ENCODE measurements at places on chromosomes 5 and 9.

- DNase-seq, result no peak
Observed at GRCh38 chr5:80204808-80205614, 50.8 kb downstream of the SERINC5 start.

- no peak for DNase-seq
Observed at GRCh38 chr5:75964008-75964407, 119.2 kb upstream of the SV2C start.

DNA sequence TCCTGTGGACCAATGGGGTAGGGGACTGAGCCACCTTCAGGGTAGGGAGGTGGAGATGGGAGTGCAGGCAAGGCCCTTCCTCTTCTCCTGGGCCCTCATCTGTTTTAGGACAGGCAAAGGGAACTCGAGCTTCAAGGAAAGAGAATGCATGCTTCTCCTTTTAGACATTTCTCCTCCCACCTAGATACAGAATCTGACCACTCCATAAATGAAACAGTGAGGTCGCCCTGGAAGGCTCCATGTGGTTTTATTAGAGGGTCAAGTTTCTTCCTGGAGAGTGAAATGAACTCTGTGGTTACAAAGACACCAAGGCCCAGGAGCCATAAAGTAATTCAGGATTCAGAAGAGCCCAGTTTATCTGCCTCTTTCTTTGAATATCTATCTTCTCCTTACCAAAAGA lies 14.9 kb downstream of the LHFPL2 start:
- no peak for DNase-seq

DNA sequence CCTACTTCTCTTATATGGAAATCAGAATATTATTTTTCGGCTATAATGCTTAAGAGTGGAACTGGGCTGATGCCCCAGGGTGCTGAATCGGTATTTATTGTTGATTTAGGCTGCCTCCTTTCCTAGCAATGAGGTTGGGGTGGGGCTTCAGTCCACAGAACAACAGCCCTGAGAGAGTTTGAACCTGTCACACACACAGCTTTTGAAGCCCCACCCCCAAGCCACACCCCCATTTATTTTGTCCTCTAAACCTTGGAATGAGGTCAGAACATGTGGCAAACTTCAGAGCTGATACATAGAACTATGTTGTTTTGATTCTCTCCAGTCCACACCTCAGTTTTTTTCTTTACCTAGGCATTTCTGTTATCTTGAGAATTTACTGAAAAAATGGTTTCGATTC lies 51.7 kb upstream of the CAMK4 start:
- no peak for DNase-seq

- no peak for DNase-seq
Observed at GRCh38 chr5:128081111-128081851, 2.3 kb upstream of the SLC12A2 start.

- DNase-seq, result no peak
Observed at GRCh38 chr9:110526426-110526825, 53.1 kb downstream of the SVEP1 start.

DNA sequence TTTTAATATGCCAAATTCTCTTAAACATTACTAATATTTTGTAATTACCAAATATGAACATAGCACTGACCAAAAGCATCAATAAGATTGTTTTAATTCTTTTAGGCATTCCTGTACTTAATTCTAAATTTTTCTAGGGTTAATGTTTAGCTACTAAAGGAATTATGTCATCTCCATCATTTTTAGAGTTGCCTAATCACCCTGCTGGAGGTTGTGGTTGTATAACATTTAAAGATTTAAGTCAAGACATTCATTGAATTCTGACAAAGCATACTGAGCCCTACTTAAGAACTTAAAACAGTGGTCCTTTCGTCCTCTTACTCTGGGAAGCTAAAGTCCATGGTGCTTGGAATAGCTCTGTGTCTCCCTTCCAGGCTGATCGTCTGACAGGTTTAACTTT lies 28.1 kb upstream of the DAB2 start:
- no peak for DNase-seq

DNA sequence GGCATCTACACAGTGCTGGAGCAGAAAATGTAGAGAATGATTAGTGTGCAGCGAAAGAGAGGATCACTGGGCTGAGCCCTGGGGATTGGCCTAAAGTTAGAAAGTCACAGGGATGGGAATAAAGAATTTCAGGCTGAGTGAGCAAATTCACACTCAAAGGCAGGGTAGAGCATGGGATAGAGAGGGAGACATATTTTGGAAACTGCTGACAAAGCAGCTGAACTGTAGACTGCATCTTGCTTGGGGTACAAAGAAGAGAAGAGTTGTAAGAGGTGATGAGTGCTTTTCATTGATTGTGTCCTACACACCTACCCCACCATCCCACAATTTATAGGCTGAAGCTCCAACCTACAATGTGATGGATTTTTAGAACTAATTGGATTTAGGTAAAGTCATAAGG lies 677.8 kb downstream of the TAF11L14 start:
- DNase-seq, result no peak

DNA sequence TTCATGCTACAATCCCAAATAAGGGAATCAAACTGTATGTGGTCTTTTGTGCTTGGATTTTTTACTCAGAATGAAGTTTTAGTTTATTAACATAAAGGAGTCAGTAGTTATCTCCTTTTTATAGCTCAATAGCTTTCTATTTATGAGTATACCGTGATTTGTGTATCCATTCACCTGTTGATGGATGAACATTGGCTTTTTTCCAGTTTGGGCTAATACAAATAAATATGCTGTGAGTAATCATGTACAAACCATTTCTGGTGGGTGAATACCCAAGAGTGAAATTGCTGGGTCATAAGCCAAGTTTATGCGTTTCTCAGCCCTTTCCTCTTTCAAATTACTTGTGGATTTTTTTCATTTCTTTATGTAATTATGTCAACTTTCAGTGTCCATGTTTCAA lies 395.3 kb downstream of the OSTF1 start:
- DNase-seq, result no peak
